ENCODE measurements at places on chromosomes 1 and 21.
A peak's percentile ranks its signal among the peaks of the same experiment; 100 is the strongest.

DNA sequence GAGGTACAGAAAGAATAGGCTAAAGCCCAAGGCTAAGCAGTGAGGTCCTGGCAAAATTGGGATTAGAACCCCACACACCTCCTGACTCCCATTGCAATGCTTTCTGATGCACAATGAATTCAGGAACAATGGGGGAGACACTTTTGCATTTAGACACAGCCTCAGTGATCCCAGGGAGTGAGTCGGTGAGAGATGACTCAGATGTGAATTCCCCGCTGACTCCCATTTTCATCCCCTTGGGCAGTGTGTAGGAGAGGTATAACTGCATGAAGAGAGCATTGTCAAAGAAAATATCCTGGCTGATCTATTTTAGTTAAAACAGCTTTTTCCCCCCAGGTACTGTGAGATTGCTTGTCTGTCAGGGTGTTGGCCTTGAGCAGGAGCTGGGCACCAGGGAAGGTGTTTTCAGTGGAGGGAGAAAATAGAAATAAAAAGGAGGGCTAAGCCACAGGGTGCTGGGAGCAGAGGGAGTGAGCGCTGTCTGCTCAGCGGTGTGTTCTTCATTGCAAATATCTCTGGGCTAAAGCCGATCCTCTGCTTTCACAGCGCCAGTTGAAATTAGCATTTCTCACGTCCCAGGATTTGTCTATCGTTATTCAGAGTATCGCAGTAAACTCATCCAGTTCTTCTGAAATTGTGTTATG, 247.7 kb upstream of the PTBP2 start:
- no peak for DNase-seq

DNA sequence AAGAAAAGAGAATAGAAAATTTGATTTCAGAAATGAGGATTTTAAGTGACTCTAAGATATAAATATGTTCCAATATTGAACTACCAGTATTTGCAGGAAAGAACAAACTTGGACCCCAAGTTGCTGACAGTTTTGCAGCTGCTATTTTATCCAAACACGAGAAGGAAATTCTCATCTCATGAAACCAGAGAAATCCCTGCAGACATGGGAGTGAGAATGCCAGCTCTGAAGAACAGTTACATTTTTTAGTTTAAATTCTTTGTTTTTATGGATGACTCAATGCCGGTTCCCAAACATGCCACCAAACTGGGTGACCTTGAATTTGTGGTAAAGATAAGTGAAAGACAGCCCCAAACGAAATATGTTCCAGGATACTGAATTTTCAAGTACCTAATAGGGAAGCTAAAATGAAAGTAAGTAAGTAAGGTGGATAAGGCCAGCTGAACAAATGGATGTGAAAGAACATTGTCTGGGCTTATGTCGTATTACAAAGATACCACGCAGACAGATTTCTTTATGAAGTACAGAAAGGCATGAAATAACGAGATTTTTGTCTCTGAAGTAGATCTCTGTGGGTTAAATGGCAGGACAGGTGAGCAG, 19.9 kb downstream of the TLR5 start:
- DNase-seq, result peak; percentile 53

GRCh38 chr21:34615487-34615814, 538 bp upstream of the RCAN1 start:
- DNase-seq, result no peak

GRCh38 chr21:43281661-43282357, 113.0 kb downstream of the CRYAA start:
- DNase-seq, result no peak

GRCh38 chr1:1974834-1975233, 28.8 kb downstream of the CFAP74 start:
- peak; percentile 13 for DNase-seq

DNA sequence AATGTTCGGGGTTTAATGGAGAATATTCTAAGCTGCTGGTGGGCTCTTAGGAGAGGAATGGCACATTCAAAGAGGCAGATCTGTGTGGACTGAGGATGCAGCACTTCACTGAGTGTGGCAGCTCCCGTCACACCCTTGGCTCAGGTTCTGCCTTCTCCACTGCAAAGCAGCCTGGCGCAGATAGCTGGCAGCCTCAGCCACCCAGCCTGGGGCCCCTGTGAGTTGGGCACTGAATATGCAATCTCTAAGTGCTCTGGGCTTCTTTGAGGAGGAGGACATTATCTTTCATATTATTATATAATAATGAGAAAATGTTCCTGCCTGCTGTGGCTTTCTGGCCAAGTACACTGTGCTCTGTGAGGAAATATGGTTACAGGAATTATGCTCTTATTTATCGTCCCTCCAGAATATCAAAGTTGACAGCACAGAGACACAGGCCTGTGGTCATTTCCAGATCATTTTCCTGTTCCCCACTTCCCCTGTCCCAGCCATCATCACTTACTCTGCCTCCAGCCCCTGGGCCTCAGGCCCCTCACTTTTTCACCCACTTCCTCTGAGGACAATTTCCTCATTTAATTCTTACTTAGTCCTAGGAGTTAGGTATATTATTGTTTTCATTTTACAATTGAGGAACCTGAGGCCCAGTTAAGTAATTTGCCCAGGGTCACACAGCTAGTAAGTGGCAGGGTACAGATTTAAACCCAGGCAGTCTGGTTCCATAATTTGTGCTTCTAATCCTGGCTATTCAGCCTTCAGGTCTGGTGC, 53.6 kb downstream of the MAB21L3 start:
- DNase-seq, result no peak

DNA sequence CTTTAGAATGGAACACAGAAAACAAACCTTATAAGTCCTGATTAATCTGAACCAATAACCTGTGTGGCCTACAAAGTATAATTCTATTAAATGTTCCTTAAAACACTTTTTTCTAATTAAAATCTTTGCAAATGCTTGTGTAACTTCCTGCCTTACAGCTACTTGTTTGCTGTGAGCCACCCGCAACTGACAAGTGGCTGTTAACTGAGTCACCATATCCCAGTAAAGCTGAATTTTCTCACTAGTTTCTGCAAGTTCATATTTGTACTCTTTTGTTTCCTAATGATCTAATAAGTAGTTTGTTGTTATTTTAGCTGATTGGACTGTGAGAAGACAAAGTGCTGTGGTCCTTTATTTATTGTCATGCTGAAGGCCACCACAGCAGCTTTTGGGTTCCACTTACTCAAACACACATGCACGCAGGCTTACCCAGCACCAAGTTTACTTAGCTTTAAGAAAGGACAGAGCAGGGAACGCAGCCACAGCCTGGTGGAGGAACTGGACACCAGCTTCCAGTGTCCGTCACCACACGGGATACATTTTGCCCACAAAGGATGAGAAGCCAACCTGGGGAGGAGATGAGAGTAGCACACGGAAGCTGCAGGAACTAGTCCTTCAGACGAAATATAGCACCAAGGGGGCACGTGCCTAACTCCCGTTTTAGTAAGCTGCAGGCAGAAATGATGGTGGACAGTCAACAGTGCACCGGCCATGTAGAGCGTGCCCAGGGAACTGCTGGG, 47.8 kb downstream of the LCA5L start:
- DNase-seq, result no peak

DNA sequence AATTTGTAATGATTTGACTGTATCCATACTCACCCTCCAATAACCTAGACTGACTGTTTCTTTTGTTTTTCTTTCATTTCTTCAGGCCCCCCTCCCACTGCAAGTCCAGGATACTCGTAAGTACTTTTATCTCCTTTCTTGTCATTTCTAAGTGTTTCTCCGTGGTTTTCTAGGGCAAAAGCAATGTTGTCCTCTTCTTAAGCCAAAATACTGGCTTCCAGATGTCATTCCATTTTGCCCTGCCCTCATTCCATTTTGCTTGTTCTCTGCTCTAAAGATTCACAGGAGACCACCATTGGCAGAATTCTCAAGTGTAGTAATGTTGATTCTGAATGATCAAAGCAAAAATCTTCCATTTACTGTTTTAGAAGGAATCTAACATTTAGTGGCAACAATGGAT, 152.8 kb upstream of the UBE2U start:
- DNase-seq, result no peak

Data from right hindlimb (tissue), 1 donor.